Renal cortical epithelial cell (primary cell): ENCODE measurements at places on chromosomes 3 and 15.

GRCh38 chr3:8166014-8166413, 335.6 kb upstream of the LMCD1 start:
- DNase-seq: no peak

GRCh38 chr3:64406271-64406670, 181.0 kb upstream of the PRICKLE2 start:
- DNase-seq: no peak

GRCh38 chr3:58584690-58585004, 7.5 kb upstream of the FAM107A start:
- DNase-seq: no peak

- DNase-seq: no peak
Observed at GRCh38 chr3:10836676-10837075, 20.6 kb downstream of the SLC6A11 start.

DNA sequence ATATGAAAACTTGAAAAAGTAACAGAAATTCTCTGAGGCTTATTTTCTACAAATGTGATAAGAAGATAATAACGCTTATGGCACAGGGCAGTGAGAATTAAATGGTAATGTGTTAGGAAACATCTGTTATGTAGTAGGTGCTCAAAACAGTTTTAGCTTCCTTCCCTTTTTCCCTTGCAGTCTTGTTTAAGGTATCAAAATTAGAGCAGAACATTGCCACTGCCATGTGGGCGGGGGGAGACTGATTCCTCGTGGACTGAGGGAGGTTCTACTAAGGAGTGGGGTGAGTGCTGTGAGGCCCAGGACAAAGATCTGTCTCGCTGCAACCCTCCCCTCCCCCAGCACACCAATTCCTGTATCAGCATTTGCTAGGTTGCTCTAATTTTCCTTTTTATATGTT, 702.4 kb downstream of the TUSC7 start:
- DNase-seq: no peak

DNA sequence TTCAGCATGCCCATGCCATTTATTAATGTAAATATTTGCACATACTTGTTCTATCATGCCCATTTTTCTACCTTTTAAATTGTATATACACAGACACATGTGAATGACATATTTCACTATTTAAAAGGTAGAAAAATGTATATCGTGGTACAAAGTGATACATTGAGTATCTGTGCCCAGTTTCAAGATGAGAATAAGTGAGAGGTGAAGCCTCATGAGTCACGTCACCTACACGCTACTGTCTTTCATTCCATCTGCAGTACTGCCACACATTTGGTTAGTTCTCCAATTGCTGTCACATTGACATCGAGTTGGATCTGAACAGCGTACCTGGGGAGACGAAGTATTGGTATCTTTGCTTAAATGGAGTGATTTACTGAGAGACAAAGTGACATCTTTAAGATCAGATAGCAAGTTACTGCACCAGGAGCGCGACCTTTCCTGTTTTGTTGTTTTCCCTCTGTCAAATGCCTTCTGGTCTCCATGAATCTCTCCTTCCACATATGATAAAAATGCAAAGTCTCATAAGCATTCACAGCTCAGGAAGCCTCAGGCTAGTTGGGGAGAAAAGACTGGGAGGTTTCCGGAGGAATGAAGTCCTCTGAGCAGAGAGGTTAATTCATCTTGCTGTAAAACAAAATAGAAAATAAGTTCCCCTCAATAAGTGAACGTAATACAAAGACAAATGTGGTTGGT, 12.0 kb downstream of the GREM1 start:
- no peak for DNase-seq

GRCh38 chr3:32117320-32117719, 10.9 kb downstream of the GPD1L start:
- peak; percentile 11 for DNase-seq

DNA sequence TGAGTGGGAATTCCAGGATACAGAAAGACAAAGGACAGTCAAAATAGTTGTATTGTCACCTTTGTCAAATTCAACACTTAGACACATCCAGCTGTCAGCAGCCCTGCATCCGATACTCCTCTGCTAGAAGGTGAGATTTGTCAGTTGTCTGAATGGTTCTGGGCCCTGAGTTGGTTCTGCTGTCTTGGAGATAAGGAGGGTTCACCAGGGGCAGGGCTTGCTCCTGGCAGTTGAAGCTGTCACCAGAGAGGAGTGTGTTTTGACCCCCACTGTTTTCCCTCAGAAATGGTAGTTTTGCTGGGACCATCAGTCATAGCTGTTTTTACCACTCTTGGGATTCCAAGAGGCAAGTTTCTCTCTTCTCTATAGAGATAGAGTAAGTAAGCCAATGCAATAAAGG, 3.2 kb upstream of the KY start:
- DNase-seq: no peak

- DNase-seq: peak; percentile 77
Observed at GRCh38 chr3:151156618-151157216, 46.3 kb downstream of the GPR171 start.

- no peak for DNase-seq
Observed at GRCh38 chr15:35312344-35312743, 227.2 kb upstream of the NANOGP8 start.

- no peak for DNase-seq
Observed at GRCh38 chr15:55741833-55742497, 987 bp downstream of the PRTG start.

DNA sequence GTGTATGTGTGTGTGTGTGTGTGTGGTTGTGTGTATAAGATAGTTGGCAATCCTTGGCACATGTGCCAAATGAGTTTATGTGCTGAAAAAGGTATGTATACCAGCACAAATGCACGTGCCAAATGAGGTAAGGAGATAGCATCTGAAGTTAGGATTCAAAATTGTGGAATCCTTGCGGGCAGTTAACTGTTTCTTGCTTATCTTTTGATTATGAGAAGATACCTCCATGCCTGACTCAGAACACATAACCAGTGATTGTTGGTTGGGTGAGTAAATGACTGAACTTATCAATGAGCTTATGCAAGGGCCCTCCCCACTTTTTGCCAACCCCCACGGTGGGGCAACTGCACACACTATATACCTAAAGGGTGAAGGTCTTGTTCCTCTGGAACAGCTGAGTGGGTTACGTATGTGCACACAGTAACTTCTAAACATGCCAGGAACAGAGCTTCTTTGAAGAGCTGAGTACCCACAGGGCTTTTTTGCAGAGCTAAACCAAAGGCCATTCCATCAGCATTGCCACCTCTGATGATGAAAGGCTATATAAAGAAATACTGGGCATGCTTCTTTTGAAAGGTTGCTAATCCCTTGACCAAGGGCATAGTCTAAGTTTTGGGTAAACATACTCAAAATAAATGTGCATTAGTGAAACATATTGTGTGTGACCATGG, 60.1 kb downstream of the MEIS2 start:
- DNase-seq: no peak

DNA sequence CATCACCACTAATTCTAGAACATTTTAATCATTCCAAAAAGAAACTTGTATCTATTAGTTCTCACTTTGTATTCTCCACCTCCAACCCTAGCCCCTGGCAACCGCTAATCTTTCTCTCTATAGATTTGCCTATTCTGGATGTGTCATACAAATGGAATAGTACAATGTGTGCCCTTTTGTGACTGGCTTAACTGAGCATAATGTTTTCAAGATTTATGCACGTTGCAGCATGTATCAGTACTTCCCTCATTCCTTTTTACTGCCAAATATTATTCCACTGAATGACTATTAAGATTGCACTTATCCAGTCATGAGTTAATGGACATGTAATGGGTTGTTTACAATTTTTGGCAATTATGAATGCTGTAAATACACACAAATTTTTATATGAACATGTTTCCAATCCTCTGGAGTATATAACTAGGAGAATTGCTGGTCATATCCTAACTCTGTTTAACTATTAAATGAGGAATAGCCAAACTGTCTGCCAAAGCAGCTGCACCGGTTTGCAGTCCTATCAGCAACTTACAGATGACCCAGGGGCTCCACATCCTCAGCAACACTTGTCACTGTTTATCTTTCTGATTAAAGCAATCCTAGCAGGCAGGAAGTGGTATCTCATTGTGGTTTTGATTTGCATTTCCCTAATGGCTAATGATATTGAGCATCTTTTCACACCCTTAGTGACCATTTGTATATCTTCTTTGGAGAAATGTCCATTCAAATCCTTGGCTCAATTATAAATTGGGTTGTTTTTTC, 42.9 kb downstream of the DCUN1D1 start:
- DNase-seq: no peak

GRCh38 chr3:184874709-184875644, 63.0 kb downstream of the VPS8 start:
- peak; percentile 35 for DNase-seq

- peak; percentile 88 for DNase-seq
Observed at GRCh38 chr3:15796771-15797641, 773 bp downstream of the ANKRD28 start.
